ENCODE measurements at places on chromosomes 7 and 10. TPM values are rescaled to one million over a fixed set of nuclear protein-coding genes. Genes with fewer than 3 reads are reported as not detected.

DNA sequence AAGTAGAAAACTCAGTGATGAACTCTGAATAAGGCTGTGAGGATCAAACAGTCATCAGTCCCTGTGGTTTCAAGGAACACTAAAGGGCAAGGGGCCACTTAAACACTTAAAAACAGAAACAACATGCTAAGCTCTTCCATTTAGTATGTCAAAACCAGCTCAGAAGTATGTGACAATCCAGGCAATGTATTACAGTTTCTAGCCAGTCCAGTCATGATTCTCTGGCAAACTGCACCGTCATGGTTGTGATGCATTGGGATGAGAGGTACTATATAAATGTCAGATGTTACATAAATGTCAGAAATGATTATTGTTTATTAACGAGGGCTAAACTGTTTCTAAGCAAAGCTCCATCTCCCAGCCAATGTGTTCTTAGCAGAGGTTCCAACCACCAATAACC, 4.7 kb upstream of the CREB5 start:
- no peak for DNase-seq

FAM25G gene
- not detected for polyA plus RNA-seq

- no peak for DNase-seq
Observed at GRCh38 chr10:33353334-33353733, 18.9 kb upstream of the NRP1 start.

DNA sequence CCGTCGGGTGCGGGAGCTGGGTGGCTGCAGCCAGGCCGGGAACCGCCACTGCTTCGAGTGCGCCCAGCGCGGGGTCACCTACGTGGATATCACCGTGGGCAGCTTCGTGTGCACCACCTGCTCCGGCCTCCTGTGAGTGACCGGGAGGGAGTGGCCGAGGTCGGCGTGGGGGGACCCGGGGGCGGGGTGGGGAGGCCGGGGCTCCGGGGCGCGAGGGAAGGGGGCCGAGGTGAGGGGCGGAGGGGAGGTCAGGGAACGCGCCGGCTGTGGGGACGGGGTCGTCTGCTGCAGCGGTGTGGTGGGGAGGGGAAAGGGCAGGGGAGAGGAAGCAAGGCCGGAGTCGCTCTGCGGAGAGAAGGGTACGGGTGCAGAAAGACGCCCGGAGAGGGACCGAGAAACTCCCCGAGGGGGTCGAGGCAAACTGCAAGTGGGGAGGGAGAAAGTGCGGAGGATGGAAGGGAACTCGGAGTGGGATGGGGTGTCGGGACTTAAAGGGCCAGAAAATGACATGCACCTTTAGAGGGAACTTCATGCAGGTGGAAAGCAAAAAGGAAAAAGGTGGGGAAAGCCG, 518 bp downstream of the AGFG2 start:
- DNase-seq, result no peak

GRCh38 chr10:78254013-78254412, 220.3 kb downstream of the RPS24 start:
- no peak for DNase-seq

GRCh38 chr7:34664755-34665154, 6.7 kb downstream of the NPSR1 start:
- DNase-seq, result no peak

DNA sequence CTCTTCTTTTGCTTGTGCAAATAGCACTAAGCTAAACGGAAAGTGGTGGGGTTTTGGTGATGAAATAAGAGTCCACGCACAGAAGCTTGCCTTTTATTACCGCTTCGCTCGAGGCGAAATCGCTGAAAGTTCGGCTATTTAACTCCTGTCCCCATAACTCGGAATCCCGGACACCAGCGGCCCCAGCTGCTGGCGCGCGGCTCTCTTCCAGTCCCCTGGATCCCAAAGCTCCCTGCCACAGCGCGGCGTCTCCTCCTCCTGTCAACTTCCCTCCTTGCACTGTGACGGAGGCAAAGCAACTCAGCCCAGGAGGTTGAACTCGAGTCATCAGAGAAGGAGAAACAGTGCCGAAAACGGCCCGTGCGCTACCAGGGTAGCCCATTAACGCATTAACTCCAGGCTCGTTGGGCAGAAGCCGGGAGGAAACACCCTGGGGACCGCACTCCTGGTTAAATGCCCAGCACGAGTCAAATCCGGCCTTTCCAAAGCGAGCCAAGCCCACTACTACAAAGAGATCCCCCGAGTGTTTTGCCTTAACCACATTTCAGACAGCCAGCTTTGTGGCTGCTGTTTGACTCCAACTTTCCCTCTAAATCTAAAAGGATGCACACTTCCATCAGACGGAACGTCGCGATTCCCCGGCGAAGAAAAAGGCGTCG, 1.3 kb downstream of the SEMA3D start:
- DNase-seq, result peak; percentile 63

- DNase-seq, result no peak
Observed at GRCh38 chr7:13841284-13841683, 148.2 kb downstream of the ETV1 start.

GFRA1 gene
- 30.2 TPM for polyA plus RNA-seq

GRCh38 chr7:133561396-133561795, 308.5 kb downstream of the EXOC4 start:
- DNase-seq, result no peak

DNA sequence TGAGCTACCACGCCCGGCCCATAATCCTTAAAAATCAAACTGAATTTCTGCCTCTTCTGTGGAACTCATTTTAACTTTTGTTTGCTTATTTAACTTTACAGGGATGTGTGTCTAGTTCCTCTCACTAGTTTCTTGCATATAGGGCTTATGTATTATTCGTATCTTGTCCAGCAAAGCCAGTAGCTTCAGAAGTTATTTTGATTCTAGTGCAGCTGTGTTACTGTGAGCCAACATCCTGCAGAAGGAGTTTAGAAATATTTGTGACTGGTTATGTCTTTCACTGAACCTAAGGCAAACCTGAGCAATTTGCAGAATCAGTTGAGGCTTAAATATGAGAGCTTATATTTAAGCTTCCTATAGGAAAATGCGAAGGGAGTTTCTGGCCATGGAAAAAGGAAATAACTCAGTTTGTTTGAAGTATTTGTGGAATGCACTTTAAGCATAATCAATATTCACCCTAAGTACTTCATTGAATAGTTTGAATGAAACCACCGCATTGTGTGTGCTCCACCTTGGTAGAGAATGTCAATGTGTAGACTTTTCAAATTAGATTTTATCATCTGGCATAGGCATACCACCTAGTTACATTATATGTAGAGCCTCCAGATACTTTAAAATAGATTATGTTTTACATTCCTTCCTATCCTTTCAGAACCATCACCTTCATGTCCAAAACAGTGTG, 90.8 kb downstream of the MCU start:
- no peak for DNase-seq

DNA sequence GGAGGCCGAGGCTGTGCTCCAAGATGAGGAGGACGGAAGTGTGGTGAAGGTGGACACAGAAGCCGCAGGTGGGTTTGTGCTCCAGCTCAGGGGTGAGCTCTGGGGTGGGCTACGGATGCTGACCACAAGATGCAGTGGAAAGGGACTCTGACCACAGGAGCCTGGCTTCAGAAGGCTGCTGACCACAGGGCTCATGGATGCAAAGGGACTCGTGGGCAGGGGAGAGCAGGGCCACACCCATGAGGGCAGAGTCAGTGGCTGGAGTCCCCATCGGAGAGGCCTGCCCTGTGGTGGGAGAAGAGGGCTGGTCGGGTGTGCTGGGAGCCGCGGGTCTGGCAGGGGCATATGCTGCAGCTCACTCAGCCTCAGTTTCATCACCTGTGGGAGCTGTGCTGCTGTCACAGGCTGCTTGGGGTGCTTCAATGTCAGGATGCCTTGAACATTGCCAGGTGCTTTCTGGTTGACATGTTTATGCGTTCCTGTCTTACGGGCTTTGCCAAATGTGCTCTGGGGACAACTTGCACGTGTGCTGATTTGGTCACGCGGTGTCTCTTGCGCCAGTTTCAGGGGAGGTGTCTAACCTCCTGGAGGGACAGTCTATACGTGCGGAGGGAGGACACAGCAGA, 13.7 kb downstream of the SCART1 start:
- no peak for DNase-seq

DNA sequence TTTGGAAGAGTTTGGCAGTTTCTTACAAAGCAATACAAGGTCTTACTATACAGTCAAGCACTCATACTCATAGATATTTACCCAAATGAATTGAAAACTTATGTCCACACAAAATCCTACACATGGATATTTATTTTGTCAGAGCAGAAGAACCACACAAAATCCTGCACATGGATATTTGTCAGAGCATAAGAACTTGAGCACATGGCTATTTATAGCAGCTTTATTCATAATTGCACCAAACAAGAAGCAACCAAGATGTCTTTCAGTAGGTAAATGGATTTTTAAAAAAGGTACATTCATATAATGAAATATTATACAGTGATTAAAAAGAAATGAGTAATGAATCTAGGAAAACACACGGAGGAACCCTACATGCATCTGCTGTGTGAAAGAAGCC, 115.4 kb downstream of the BTAF1 start:
- no peak for DNase-seq

DNA sequence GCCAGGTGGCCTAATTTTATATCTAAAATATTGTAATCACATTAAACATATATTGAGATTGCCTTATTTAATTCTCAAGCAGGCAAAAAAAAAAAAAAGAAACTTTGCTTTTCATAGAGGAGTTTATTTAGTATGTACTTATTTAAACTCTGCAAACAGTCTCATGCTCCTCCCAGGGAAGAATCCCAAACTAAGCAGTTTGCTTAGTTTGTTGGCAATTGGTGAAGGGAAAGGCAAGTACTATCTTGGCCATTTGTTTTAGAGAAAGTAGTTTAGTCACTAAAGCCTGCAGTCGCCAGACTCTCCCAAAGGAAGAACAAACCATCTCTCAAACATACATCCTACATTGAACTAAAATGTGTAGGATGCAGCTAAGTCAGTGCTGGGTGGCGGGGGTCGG, 226.8 kb downstream of the CDC14C start:
- DNase-seq, result no peak

DNA sequence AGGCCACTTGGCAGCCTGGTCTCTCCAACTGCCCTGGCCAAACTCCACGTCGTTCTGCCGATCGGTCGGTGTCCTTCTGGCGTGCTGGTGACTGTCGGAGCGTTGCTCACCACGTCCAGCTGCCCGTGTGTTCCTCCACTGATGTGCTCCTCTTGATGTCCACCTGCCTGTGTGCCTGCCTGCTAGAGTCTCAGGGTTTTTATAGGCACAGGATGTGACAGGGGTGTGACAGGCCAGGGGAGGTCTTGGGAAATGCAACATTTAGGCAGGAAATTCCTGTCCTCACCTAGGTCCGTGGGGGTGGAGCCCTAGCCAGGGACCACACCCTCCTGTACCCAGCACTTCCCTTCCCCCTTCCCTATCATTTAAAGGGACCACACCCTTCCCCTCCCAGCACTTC, 25.2 kb upstream of the CFAP46 start:
- DNase-seq, result no peak

DNA sequence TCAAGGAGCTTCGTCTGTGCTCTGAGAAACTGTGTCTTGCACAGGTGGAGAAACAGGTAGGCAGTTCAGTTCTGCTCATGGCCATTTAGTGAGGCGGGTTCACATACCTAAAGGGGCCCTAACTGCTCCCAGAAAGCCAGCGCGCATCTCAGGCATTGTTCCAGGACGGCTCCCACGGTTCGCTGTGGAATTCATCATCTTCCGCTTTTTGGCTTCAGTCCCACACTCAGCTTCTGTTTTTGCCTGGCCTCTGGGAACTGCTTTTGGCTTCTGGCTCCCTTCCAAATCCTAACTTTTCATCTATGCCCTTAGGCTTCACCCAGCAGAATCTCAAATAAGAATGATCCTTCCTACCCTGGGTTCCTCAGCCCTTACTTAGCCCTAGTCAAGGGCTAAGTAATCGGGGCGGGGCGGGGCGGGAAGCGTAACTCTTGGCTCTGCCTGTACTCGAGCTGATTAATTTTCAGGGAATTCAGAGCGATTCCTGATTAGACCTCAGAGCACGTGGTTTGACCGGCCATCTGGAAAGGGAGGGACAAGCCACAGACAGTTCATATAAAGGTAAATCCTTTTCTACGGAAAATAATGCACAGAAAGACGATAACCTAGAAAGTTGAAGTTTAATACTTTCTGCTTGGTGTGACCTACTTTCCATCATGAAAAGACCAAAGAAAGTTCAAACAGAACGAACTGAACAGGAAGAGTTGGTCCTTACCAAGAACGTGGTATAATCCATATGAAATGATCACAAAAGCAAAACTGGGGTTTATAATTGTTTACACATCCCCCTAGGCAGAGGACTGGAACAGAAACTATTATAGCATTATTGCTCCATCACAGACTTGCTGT, 105.7 kb downstream of the ST8SIA6 start:
- peak; percentile 28 for DNase-seq

PTPRE gene
- polyA plus RNA-seq, result 5.7 TPM

- DNase-seq, result no peak
Observed at GRCh38 chr10:80506836-80507487, 30.7 kb upstream of the SH2D4B start.

CNNM1 gene
- 1.9 TPM for polyA plus RNA-seq

GRCh38 chr7:106285855-106286492, 1.2 kb upstream of the NAMPT start:
- DNase-seq, result no peak

GRCh38 chr10:98217801-98218200, 50.2 kb downstream of the LOXL4 start:
- DNase-seq, result no peak

DNA sequence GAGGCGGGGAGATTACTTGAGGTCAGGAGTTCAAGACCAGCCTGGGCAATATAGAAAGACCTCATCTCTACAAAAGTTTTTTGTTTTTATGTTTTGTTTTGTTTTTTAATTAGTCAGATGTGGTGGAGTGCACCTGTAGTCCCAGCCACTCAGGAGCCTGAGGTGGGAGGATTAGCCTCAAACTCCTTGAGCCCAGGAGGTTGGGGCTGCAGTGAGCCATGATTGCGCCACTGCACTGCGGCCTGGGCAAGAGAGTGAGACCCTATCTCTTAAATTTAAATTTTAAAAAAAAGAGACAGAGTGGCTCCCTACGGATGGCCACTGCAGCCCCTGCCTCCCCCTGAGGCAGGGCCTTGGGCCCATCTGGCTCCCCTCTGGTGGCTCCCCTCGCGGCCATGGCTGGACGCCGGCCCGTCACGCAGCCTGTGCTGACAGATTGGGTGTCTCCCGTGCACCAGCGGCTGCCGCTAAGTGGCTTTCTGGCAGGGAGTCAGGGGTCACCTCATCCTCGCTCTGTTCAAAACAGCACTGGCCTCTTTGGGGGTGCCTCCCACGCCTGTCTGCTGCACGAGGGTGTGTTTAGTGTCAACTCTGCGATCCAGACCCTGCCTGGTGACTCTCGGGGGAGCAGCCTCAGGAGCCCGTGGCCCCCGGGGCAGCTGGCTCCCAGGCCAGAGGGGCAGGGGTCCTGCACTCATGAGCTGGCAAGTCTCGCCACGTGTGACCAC, 44.4 kb upstream of the ELN start:
- no peak for DNase-seq

GRCh38 chr10:11113156-11113555, 95.5 kb downstream of the CELF2 start:
- DNase-seq, result no peak

DNA sequence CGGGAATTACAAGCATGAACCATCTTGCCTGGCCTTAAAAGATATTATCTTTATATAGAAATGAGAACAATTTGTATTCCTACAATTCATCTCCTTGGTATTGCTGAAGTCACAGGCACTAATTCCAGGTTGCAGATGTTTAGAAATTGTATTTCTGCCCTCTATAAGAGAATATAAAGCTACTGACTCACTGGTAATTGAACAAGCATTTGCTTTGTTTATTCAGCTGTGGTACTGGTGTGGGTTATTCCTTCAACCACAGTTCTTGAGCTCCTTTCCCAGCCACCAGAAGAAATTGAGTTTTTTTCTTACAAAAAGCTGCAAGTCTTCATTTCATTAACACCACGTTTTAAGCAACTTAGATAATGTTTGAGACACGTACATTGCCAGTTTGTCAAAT, 29.0 kb upstream of the MPP7 start:
- DNase-seq, result no peak

- no peak for DNase-seq
Observed at GRCh38 chr10:21424459-21424861, 101.0 kb downstream of the SKIDA1 start.

Data from renal cortex interstitium (tissue), 15 donors.